AG04450 (cell line): ENCODE measurements at places on chromosomes 1 and 21. TPM values are rescaled to one million over a fixed set of nuclear protein-coding genes. Genes with fewer than 3 reads are reported as not detected.

GRCh38 chr21:33236766-33237165, 7.0 kb downstream of the IFNAR2 start:
- DNase-seq, result no peak

DNA sequence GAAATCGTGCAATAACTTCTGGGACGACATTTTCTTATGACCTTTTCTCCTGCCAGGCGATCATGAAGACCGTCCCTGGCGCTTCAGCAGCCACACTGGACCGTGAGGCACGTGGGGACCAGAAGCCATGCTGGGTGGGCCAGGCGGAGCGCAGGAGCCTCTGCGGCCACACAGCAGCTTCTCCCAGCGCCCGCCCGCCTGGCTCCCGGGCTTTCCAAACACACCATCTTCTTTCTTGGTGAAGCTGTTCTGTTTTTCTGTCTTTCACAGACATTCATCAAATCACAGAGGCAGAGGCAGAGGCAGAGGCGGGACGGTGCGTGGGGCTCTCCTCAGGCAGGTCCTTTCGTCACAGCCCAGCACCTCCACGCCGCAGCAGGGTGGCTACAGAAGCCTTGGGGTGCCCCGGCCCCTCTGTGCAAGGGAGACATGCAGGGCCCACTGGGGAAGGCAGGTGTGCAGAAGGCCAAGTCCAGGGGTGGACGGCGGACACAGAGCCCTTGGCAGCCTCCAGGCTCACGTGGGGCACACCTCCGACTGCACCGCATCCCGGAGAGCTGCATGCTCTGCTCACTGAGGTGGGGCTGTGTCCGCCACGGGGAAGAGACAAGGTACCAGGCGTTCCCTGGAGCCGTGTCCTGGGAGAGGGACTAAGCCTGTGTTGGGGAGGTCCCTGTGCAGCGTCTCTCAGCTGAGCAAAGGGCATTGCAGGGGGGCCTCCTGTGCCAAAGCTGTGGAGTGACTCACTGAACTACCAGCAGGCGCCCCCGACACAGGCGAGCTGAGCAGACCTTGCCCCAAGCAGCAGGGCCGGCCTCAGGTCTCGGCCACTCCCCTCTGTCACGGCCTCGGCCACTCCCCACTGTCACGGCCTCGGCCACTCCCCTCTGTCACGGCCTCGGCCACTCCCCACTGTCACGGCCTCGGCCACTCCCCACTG, 2.6 kb upstream of the TMEM240 start:
- DNase-seq, result no peak

GRCh38 chr1:3159121-3159520, 90.1 kb downstream of the PRDM16 start:
- DNase-seq, result no peak

GRCh38 chr1:74357150-74357549, 122.0 kb downstream of the TNNI3K start:
- no peak for DNase-seq

DNA sequence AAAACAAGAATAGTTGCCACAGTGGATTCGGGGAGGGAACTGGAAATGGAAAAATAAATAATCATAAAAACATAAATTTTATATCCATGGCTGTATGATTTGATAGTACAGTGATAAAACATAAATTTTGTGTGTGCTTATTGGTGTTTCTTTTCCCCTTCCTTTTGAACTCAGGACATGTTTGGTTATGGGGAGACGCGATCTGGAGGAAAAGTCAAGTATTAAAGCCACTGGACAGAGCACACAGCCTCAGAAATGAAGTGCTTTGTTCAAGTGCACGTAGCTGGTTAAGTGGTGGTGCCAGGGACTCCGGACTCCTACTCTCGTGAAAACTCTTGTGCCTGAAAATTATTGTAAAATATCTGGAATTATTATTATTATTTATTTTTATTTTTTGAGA, 9.7 kb upstream of the HMGCS2 start:
- no peak for DNase-seq

DNA sequence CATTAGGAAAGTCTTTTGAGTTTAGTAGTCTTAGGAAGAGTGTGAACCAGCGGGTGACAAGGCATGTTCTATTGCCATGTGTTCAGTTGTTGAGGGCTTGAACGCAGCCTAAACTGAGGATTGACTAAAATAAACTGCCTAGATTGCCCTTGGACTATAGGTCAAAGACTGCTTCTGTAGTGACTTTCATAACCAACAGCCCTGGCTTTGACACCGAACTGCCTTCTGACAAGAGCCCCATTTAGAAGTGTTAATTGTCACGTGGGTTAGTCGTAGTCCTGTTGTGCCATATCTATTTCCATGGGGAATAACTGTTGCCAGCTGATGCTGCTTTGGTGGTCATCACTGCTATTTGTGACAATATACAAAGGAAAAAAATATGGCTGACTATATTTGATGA, 90.4 kb downstream of the TGFB2 start:
- DNase-seq, result no peak

The AMY1B gene
- polyA plus RNA-seq, result not detected in 2 replicates

- DNase-seq, result no peak
These were observed 237.3 kb upstream of the POU3F1 start for GRCh38 chr1:38283696-38284470.

DNA sequence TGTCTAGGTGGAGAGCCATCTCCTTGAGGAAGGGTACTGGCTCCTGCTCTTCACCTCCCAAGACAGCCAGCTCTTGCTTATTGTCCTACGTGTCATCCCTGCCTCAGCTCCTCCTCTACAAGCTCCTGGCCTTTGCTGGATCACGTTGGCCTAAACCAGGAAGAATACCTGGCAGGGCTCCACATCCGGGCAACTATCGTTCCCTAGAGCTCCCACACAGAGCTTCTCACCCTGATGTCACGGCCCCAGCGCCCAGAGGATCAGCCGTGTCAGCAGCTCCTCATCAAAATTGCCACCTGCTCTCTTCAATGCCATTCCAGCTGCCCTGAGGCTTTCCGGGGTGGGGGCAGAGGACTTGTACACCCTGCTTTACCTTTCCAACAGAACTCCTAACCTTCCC, 1.9 kb upstream of the TPM3 start:
- no peak for DNase-seq

DNA sequence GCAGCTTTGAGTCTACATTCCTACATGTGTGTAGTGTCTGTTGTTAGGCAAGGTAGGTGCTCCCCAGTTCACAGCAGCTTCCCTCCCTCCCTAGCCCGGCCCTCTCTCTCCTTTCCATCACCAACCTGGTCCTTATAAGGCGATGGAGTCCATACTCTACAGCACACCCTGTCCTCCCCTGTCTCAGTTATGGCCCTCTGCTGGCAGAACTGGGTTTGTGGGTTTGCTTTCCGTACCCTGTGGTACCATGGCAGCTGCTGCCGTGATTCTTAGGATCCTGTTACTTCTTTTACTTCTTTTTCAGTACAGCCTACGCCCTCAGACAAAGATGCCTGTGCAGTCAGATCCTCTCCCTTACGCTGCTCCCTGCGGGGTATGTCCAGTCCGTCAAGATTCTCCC, 31.7 kb downstream of the AK5 start:
- DNase-seq, result no peak
